ENCODE measurements at places on chromosomes 1 and 21. TPM values are rescaled to one million over a fixed set of nuclear protein-coding genes. Genes with fewer than 3 reads are reported as not detected.

DNA sequence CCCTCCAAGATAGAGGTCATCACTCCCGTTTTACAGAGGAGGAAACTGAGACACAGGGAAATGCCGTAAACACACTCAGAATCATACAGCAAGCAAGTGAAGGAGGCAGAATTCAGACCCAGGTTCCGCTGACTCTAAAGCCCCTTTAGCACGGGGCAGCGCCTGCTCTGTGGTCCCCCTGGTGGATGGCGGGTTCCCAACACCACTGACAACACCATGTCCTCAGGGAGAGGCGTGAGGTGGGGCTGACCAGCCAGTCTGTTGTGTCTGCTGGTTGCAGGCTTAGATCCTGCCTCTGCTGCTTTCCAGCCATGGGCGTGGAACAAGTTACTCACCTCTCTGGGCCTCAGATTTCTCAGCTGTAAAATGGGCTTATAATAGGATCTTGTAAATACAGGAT lies 617.3 kb downstream of the MATN1 start:
- peak; percentile 50 for DNase-seq

GRCh38 chr21:28632755-28633408 lies 359.8 kb downstream of the LTN1 start:
- no peak for DNase-seq

- no peak for DNase-seq
Measured at GRCh38 chr21:36175771-36176565, 19.3 kb downstream of the DOP1B start.

GABRD gene
- total RNA-seq: 0.20 TPM

CYP4X1 gene
- 1.6 TPM for total RNA-seq

DNA sequence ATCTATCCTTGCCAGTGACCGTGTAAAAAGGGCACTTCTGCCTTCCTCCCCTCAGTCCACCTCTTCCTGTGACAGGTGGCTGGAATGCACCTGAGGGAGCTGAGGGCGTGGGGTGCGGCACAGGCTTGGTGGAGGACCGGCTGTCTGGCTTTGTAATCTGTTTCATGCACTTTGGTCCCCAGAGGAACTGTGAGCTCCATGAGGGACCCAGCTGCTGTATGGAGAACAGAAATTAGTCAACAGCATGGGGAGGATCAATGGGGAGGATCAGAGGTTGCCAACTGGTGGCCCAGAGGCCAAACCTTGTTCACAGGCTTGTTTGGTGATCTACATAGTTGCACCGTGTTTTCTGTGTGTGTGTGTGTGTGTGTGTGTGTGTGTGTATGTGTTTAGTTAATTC lies 19.0 kb upstream of the LUZP1 start:
- DNase-seq: no peak

TP53BP2 gene
- total RNA-seq: 22.1 TPM

DNA sequence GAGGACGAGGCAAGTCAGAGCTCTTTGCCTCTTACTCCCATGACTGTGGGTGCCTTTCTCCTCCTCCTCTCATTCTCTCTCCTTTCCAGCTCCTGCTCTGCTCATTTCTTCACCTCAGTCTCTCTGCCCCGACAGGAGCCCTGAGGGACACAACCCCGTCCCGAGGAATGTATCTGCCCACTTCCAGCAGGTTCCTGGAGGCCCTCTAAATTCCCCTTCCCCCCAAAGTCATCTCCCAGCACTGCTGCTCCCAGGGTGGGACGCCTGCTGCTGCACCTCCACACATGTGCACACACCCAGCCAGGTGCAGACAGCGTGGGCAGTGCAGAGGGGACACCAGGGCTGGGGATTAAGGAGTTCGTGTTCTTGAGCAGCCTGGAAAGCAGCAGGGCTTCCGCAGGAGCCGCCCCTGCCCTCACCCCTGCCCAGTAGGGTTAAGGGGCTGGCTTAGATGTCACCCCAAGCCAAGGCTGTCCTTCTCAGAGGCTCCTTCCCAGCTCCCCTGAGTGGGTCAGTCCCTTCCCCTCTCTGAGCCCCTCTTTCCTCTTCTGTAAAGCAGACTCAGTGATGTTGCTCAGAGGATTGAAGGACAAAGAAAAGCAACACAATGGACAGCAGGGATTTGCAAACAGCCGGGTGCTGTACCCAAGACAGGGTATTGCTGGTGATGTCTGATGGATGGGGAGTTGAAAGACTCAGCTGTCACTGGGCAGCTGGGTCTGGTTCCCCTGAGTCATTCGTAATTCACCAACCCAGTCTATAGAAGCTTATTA lies 346.0 kb downstream of the MATN1 start:
- DNase-seq: no peak

GRCh38 chr21:37915941-37916309 lies 332 bp downstream of the KCNJ6 start:
- DNase-seq: no peak

- DNase-seq: peak; percentile 88
Measured at GRCh38 chr1:26110731-26111529, 694 bp upstream of the PDIK1L start.

- DNase-seq: no peak
Measured at GRCh38 chr1:213936571-213936970, 51.2 kb upstream of the PROX1 start.
